ENCODE measurements at places on chromosomes 7 and 10.

GRCh38 chr7:124208173-124208572 lies 175.3 kb upstream of the TMEM229A start:
- DNase-seq, result no peak

DNA sequence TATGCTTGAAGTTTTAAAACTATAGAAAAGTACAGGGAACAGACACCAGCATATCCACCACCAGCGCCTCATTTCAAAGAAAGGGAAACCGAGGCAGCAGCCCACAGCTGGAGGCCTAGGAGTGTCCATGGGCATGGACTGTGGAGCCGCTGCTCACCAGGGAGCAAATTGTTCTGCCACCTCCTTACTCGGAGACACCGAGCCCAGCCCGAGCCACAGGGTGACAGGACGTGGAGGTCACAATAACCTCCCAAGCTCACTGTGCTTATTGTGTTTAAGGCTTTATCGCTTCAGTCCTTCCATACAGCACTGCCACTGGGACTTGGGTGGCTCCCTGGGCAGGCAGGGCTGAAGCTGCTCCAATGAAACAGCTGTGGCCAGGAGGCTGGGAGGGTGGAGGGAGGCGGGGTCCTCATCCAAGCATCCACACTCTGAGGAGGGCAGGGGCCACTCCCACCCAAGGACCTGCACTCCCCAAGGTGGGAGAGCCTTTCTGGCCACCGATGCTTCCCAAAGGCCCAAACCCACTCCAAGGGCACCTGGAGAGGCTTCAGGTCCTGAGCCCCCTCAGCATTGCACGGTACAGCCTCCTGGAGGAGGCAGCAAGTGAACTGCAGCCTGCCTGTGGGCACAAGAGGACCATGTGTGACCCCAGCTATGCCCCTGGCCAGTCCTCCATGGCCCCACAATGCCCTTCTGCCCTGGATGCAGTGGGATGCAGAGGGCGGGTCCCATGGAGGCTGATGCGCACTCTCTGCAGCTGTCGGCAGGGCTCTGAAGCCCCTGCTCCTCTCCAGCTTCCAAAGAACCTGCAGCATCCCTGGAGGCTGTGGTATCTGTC lies 38.7 kb upstream of the RET start:
- no peak for DNase-seq

GRCh38 chr10:48699011-48699627 lies 14.4 kb downstream of the WDFY4 start:
- DNase-seq, result no peak

GRCh38 chr7:50145801-50146338 lies 52.8 kb upstream of the ZPBP start:
- no peak for DNase-seq

GRCh38 chr10:97584060-97584797 lies at the start of gene HOGA1:
Gene HOGA1, plus strand, starts transcription at chr10:97584389. Its CDS starts 315 bp downstream, at chr10:97584704.
- no peak for DNase-seq

DNA sequence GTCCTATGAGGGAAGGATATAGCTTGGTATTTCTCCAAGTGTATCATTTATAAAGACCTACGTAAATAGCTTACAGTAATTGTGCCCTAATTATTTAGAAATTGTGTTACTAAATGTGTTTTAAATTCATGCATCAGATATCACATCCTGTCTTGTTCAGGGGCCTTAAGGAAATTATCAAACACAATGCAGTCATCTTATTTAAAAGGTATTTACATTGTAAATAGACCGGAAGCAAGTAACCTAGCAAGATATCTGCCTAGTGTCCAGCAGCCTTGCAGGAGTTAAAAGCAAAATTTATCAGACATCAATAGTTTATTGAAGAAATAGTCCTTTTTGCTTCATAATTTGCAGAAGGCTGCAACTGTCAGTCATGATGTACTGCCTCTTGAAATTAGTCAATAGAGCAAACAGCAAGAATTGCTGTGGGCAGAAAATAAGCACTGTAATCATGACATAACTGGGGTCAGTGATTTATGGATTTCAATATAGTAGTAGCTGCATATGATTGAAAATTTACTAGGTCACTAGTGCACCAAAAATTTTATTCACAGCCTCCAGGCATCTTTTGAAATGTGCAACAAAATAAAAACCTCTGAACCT lies 23.1 kb downstream of the GLRX3 start:
- DNase-seq, result no peak

GRCh38 chr10:58335306-58336005 lies 650 bp downstream of the UBE2D1 start:
- DNase-seq, result no peak

GRCh38 chr7:22597844-22598243 lies 97.9 kb upstream of the STEAP1B start:
- no peak for DNase-seq

GRCh38 chr10:22258471-22258870 lies 40.7 kb upstream of the EBLN1 start:
- no peak for DNase-seq

DNA sequence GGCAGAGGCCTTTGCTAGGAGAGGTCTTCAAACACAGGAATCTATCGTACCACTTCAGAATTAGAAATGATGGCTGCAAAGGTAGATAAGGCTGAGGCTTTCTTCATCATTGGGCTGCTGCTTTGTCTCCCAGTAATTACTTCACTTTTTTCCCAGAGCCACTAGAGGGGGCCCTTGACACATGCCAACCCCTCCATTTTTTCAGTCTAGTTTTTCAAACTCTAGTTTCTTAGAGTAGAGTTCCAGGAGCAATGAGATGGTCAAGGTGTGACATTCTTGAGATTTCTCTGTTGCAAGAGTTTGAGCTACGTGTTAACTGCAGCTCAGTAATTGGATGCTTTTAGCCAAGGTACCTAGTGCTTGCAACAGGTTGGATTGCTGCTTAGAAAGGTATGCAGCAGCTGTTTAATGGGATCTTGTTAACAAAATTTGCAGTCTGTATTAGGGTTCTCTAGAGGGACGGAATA lies 33.8 kb upstream of the RBM20 start:
- peak; percentile 41 for DNase-seq

GRCh38 chr10:34791947-34792346 lies 23.1 kb downstream of the PARD3 start:
- no peak for DNase-seq

GRCh38 chr7:19024261-19024660 lies 93.2 kb downstream of the TWIST1 start:
- DNase-seq, result no peak

- DNase-seq, result no peak
These were observed 138.1 kb upstream of the UNC5B start for GRCh38 chr10:71074176-71074755.

GRCh38 chr7:81769891-81770727 lies at the start of gene HGF:
Gene HGF, minus strand, starts transcription at chr7:81770047. Its CDS starts 76 bp downstream, at chr7:81769971.
- no peak for DNase-seq

GRCh38 chr7:131564640-131565039 lies 8.2 kb upstream of the PODXL start:
- DNase-seq, result no peak

DNA sequence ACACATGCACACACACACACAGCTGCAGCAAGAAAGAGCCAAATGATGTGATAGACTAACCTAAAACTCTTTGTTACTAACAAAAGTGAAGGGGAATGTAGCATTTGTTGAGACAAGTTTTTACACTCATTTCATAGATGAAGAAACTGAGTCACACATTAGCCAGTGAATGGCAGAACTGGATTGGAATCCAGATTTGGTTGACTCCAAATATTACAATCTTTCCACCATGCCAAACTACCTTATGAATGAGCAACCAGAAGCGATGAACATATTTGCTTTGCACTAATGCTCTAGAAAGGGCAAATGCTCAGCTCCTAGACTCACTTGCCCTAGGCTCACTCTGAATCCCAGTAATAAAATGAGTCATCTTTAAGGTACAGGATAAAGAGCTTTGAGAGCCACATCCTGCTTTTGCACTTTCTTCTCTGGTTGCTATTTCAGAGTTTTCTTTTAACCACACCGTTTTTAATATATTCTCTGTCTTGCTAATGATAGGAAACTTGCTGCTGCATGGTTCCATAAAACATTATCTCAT lies 111.9 kb downstream of the GPAM start:
- DNase-seq, result no peak

GRCh38 chr7:155935726-155936125 lies 123.5 kb upstream of the SHH start:
- DNase-seq, result no peak

DNA sequence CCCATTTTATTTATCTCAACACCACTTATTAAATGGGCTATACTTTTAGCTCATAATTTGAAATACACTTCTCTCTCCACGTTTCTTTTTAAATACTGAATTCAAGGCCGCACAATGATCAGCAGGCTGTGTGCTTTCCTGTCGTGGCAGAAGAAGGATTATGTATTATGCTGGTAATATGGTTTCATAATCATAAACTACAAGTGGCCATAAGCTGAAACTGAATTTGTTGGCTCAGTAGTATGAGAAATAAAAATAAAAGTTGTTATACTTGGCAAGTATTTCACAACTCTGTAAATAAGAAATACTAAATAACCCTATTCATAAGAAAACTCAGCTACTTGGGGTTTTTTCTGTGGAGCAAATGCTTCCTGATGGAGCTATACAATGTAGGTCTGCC lies 313.6 kb downstream of the DOCK4 start:
- DNase-seq, result no peak

- DNase-seq, result no peak
These were observed 17.7 kb downstream of the CHST3 start for GRCh38 chr10:71981876-71982230.

- DNase-seq, result no peak
These were observed 52.3 kb upstream of the TMEM229A start for GRCh38 chr7:124085179-124085578.

- DNase-seq, result no peak
These were observed 25.1 kb downstream of the FAM13C start for GRCh38 chr10:59337201-59337652.

- DNase-seq, result no peak
These were observed 5.0 kb downstream of the ZRANB1 start for GRCh38 chr10:124946945-124947344.

DNA sequence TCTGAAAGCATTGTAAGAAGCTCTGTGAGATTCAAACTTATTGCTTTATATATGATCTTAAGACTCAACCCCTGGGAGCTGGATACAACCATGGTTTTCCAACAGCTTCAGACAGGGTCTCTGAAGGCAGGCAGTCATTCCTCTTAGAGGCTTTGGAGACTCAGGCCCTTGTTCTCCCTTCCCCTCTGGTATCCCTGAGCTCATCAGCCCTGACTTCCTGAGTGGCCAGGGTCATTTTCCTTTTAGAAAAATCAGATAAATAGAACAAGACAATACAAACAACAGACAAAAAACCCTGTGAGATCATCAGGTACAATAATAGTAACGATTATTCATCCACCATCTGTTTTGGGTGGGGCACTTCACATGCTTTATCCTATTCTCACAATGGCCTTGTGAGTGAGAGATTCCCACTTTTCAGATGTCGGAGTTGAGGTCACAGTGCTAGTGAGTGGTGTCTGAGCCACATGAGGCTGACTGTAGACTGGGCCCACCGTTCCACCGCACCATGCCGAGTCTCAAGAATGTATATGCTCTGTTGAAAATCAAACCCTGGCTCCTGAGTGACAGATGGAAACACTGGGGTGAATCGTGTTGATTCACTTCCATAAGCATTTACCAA lies 144.2 kb downstream of the CXCL12 start:
- no peak for DNase-seq

DNA sequence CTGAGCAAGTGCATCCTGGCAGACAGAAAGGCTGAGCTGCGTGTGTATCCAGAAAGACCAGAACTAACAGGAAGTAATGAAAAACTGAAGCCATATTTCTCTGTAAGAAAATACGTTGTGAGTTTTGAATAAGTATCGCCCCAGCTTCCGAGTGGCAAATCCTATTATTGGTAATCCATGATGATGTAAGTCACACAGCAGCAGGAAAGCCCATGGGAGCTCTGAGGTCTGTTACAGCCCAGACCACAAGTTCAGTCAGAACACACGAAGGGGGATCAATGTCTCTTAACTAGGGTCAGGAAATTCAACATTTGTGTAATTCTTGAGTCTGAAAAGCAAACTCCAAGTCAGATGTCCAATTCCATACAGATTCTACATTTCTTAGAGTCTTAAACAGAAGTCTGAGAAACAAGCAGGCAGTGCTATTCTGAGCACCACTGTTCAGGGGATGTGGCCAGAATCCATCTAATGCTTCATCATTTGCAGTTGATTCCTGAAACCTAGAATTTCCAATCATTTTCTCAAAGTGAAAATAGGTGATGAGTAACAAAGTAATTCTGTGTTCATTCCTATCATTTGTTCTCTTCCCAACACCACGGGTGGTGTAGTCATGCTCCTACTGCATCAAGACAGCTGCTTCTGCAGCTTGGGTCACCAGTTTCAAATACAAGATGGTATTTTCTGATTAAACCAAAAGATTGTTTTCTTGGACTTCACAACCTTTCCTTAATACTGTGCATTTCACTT lies at the start of gene LRIT2:
Gene LRIT2 (minus strand): TSS at position 118 of the 747 bp plus-strand sequence. CDS start 24 bp downstream, at position 94.
- DNase-seq, result no peak

DNA sequence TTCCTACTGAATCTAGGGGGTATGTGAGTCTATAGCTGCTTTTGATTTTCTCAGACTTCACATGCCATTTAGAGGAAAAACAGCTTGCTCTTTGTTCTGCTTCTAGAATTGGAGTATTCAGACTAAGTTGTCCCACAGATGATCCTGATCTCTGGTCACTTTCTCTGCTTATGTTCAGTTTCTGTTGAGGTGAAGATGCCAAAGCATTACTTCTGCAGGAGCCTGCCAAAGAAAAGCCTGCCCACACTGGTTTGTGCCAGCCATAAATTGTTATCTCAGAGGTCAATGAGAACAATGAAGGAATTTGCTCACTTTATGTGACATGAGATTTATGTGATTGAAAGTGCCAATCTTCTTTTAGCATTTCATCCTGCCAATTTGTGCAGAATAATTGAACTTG lies 163.6 kb downstream of the CDK14 start:
- DNase-seq, result no peak

- DNase-seq, result peak; percentile 67
These were observed at the start of gene AGAP3 for GRCh38 chr7:151085691-151086620. Gene AGAP3, plus strand, starts transcription at chr7:151086475. Its CDS starts 267 bp downstream, at chr7:151086742.

- no peak for DNase-seq
These were observed 1.2 kb upstream of the GDI2 start for GRCh38 chr10:5814110-5815107.

DNA sequence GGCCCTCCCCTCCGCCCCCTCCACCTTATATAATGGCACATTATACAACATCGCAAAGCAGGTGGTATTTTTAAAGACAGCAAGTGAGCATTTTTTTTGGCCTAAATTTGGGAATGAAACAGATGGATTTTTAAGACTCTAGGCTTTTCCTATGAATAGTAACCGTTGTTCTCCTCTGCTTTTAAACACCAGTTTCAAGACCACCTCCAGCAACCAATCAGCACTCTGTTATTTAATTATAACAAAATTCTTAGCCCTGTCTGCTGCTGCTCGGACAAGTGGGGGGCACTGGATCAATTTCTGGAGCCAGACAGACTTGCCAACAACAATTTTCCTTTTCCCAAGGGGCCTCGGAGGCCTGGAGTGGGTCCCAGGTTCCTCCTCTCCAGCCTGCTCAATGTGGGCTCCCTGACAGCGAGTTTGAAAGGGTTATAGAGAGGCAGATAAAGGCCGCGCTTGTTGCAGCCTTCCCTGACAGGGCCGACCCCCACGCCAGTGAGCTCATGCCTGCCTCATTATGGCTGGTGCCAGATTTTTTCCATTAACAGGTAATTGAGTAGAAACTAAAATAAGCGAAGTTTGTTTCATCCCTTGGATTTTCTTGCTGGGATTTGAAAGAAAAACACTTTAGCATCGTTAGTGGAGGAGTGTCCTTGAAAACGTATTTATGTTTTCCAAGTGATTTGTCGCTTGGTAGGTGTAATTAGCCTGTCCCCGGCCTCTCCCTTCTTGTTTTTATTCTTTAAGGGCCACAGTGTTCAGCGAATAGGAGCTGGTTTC lies 227.3 kb downstream of the TCF7L2 start:
- DNase-seq, result no peak

GRCh38 chr7:8251195-8251594 lies 10.8 kb downstream of the ICA1 start:
- no peak for DNase-seq
